Hypothalamus (tissue), 51 donors: ENCODE measurements at places on chromosomes 11 and 22.

DNA sequence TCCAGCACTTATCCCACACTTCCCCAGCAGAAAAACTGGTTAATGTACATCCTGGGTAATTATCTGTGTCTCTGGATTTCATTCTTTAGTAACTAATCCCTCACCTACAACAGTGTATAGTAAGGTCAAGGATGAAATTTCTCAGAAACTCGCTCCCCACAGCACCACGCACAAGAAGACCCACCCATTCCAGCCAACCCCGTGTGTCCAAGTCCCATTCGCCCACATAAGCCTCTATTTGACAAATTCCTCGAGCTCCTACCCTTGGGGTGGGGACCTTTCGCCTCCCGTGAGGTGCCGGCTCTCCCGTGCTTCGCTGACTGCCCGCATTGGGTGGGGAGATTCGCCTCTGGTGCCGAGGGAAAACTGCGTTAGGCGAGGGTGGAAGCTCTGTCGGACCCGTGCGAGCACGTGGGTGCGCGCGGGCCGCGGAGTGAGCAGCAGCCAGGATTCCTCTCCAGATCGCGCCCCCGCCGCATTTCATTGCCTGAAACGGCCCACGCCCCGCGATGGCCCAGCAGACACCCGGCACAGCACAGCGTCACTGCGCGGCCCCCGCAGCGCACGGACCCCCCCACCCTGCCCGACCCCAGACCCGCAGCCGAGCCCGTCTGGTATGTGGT is 866 bp downstream of the EXPH5 start:
- DNase-seq, result no peak

GRCh38 chr22:16957781-16958180 is 50.2 kb downstream of the GAB4 start:
- DNase-seq, result no peak

GRCh38 chr22:43100225-43100624 is 10.3 kb upstream of the BIK start:
- no peak for DNase-seq

- DNase-seq, result no peak
These were observed 76.3 kb downstream of the MICAL2 start for GRCh38 chr11:12186701-12187100.

- DNase-seq, result no peak
These were observed 87.8 kb upstream of the DRD2 start for GRCh38 chr11:113562981-113563461.

DNA sequence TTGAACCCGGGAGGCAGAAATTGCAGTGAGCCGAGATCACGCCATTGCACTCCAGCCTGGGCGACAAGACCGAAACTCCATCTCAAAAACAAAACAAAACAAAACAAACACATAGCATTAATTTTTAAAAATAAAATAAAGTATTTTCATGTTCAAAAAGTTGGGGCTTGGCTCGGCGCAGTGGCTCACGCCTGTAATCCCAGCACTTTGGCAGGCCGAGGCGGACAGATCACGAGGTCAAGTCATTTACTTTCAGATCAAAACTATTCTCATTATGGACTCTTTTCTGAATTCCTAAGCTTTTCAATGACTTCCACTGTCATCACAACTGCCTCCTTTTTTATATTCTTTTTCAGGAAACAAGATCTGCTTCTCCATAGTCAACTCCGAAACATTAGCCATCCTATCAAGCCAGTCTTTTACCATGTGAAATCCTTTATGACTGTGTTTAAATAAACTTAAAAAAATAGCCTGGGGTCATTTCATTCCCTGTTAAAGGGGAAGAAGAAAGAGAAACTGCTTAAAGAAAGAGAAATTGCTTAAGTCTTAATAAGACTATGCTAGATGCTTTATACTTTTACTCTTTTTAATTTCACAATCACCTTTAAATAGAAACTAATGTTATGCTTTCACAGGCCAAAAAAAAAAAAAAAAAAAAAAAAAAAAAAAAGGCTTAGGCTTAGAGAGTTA is 13.1 kb upstream of the CHRNA10 start:
- no peak for DNase-seq

DNA sequence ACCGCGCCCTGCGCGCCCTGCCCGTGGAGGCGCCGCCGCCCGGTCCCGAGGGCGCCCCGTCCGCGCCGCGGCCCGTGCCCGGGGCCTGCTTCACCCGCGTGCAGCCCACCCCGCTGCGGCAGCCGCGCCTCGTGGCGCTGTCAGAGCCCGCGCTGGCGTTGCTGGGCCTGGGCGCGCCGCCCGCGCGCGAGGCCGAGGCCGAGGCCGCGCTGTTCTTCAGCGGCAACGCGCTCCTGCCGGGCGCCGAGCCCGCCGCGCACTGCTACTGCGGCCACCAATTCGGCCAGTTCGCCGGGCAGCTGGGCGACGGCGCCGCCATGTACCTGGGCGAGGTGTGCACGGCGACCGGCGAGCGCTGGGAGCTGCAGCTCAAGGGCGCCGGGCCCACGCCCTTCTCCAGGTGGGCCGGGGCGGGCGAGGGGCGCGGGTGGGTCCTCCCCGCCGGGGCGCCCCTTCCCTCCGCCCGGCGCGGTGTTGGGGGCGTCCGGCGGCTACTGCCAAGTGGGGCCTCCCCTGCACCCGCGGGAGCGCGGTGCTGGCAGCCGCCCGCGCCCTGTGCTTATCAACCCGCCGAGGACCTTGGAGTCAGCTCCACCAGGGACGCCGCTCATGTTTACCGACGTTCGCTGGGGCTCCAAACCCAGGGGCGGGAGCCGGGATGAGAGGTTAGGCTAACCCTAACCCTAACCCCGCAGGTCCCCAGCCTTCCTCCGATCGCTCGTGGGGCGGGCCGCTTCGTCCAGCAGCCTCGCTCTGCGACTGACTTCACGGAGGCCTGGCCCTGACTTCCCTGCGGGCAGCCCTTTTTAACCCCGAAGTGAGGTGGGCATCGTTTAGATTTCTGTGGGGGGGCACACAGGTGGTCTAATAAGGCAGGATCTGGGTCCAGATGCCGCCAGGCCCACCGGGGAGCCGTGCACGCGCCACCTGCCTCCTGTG is 649 bp downstream of the SELENOO start:
- no peak for DNase-seq

- DNase-seq, result no peak
These were observed 50.7 kb downstream of the SHISAL1 start for GRCh38 chr22:44261861-44262595.

GRCh38 chr11:121589946-121590537 is 137.3 kb upstream of the SORL1-AS1 start:
- no peak for DNase-seq

DNA sequence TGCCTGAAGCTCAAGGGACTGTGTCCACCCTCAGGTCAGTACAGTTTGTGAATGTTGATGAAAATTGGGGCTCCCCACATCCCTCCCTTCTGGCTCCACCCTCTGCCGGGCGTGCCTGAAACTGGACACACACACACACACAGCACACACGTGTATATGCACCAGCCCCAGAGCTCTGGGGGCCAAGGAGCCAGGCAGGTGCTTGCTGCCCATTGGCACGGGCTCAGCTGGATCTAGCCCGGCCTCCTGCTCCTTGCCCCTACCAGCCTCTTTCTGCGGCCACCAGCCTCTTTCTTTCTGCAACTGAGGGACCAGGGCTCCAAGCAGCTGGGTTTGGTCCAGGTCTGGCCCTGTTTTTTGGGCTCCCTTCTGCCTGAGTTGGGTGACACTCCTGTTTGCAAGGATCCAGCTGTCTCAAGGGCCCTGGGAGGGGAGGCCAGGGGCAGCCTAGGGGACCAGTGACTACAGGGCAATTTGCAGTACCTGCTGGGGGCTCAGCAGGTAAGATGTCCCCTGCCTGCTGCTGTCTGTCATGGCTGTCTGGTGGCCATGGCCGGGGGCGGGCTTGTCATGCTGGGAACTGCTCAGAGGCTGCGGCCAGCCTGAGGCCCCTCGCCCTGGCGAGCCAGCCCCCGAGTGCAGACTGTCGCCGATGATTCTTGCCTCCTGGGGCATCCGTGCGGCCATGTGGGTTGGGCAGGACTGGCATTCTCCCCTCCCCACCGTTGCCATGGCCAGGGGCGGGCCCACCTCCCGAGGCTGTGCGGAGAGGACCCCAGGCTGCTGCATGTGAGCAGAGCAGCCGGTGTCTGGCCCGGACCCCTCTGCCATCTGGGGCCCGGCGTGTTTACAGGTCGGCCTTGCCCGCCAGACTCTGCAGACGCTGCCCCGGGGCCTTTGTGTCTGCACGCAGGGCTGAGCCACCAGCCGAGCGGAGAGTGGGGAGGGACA is 51.5 kb upstream of the PPARA start:
- DNase-seq, result no peak

GRCh38 chr22:20919718-20920117 is 2.5 kb downstream of the CRKL start:
- DNase-seq, result no peak

GRCh38 chr11:19714387-19715363 is 2.0 kb downstream of the NAV2 start:
- no peak for DNase-seq

DNA sequence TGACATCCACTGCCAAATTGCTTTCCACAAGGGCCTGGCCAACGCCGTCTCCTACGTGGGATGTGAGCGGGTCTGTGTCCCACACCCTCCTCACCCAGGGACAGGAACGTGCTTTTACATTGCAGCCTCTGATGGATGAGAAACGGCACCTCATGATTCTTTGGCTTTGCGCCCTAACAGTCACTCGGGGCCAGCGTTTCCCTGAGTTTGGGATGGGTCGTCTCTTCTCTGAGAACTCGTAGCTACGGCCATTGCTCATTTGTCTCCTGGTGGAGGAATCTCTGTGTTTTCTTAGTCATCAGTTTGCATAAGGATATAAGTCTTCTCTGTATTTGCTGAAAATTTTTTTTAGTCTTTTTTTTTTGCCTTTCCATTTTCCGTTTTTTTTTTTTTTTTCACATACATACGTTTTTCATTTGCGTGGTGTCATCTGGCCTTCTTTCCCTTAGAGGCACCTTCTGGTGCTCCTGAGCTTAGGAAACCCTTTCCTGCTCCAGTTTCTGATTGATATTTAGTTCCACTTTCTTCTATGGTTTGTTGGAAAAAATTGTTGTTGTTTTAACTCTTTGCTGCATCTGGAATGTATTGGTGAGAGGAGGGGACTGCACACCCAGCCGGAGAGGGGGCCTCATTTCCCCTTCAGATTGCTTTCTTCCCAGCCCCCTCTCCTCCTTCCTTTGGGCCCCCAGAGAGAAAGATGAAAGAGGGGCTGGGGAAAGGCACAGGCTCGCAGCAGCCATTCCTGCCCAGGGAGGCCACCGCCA is 12.0 kb downstream of the TNNT3 start:
- no peak for DNase-seq

DNA sequence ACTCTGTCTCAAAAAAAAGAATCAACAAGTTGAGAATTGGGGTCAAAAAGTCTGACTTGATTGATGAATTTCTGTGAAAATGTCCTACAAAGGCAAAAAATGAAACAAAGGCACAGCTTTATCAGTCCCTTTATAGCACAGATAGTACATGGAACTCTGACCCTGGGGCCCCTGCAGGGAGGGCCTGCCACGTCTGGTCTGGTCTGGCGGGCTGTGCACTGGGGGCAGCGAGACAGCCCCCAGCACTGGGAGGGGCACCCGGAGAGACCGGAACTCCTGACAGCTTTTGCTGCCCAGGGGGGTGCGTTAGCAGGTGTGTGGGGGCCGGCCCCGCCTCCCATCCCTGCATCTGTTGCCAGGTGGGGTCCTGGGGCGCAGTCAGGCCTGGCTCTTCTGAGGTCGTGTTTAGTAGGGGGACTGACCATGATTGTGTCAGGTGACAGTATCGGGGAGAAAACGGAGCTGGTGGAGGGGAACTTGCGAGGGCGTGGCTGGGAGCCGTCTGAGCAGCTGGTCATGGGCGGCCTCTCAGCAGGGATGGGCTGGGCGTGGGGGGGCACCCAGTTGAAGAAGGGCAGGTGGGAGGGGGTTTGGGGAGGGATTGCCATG is 51.7 kb downstream of the GRAMD4 start:
- no peak for DNase-seq

DNA sequence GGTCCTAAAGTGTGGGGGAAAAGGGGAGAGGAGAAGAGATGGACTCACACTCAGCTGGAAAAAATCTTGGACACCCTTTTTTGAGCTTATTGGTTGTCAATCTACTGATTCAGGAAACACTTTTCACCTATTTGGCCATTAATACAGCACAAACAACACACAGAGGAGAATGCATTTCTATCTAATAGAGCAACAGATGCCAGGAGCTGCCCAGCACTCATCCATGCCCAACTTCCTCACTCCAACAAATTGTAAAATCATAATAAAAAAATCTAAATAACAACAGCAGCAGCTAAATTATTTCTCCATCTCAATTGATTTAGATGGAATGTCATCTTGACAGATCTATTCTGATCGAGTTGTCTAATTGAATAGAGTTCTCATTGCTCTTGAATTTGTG is 628.2 kb downstream of the OPCML start:
- DNase-seq, result no peak

DNA sequence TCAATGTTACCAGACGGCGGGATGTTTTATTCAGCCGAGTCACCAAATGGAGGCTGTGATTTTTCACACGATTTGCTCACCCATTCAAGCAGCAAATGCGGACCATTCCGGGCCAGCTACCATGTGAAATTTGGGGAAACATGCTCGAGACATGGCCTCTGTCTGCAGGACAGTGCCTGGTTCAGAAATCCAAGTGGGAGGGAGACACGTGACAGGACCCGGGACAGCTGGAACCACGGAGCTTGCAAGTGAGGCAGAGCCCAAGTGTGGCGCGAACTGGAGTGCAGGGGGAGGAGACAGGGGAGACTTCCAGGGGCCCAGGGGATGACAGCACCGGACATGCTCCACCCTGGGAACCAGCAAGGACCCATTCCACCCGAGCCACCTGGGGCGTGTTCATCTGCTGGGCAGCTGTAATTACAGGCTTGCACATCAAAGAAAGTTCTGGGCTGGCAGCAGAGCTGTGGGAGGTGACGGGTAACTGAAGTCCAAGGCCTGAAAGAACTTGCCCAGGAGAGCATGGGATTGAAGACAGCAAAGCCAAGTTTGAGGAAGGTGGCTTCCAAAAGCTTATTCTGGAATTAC is 16.5 kb downstream of the CERK start:
- DNase-seq, result no peak

- no peak for DNase-seq
These were observed 25.4 kb downstream of the MMP20 start for GRCh38 chr11:102599642-102600261.

GRCh38 chr22:19285831-19286230 is 5.7 kb downstream of the CLTCL1 start:
- DNase-seq, result no peak

DNA sequence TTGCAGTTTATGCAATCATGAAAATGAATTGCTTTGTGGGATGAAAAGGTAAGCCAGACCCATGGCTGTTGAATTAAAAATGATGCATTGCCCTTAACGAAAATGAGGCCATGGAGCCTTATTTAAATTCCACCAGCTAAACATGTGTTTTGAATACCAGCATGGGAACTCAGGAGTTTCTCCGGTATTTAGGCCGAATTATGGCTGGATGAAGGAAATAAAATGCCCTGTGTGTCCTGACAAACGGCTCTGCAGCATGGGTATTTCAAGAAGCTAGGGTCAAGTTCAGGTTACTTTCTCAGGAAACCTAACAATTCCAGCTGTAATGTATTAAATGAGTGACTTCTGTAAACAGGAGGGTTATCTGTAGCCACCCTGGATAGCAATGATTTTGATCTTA is 38.3 kb downstream of the AMOTL1 start:
- DNase-seq, result no peak

- no peak for DNase-seq
These were observed 71.8 kb downstream of the CTTN start for GRCh38 chr11:70470127-70470526.

- no peak for DNase-seq
These were observed 5.7 kb upstream of the PVALB start for GRCh38 chr22:36822581-36822980.

- no peak for DNase-seq
These were observed 51.5 kb downstream of the ELFN2 start for GRCh38 chr22:37375801-37376200.
